ENCODE measurements at places on chromosomes 6 and 20.
A peak's percentile ranks its signal among the peaks of the same experiment; 100 is the strongest.

DNA sequence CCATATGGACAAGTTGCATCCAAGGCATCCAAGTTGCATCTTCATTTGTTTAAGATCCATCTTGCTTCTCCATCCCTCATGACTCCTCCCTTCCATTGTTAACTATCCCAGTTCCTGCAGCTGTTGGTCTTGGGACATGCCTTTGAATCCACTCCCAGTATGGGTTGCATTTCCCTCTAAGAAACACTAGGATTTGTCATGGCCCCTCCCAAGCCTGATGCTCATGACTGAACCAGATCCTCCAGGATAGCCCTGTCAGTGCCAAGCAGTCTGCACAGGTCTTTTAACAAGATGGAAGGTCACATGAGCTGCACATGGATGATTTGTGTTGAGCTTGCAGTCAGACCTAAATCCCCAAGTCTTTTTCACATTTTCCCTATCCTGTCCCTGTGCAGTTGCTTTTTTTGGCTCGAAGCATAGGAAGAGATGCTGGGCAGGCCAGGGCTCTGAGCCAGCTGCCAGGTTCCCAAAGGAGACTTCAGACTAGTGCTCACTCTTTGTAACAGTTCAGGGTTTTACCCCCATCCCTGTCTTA lies 4.2 kb downstream of the PPP2R5D start:
- no peak for DNase-seq

DNA sequence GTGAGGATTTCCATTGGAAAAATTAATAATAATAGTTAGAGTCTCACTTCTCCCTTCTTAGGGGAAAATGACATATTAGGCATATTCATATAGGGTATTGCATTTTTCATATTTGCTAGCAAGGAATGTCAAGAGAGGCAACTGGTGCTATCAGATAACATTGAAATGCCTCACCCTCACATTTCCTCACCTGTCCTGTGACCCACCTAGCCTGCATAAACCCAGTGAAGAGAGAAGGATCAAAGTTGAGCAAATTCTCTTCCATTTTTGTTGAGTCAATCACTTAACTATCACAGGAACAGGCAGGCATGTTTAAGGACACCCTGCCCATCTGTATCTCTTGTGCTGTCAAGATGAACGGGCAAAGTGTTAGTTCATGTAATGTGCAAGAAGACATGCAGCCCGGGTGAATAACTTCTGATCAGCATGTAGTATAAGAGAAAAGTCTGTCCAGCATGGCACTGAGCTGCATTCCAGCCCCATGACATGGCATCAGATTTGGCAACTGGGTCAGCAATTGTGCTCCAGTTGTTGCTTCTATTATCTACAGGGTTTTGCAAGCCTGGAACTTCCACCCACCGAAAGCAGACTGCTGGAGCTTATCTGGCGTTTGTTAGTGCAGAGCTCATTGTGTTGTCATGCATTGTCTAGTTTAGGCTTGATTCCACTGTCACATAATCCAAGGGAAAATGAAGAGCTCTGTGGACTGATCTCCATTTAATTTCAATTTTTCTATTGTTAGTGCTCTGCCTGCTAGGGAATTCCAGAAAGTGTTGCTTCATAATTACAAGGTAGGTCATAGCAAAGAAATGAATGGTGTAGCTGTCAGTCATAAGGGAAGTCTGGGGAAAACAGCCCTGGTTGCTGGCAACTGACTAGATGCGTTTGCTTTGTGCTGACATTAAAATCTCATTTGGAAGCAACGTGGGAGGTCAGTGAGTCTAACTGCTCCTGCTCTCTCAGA lies 138.4 kb upstream of the TNFAIP3 start:
- no peak for DNase-seq

GRCh38 chr6:53944543-53944942 lies 149.7 kb downstream of the LRRC1 start:
- DNase-seq = no peak

DNA sequence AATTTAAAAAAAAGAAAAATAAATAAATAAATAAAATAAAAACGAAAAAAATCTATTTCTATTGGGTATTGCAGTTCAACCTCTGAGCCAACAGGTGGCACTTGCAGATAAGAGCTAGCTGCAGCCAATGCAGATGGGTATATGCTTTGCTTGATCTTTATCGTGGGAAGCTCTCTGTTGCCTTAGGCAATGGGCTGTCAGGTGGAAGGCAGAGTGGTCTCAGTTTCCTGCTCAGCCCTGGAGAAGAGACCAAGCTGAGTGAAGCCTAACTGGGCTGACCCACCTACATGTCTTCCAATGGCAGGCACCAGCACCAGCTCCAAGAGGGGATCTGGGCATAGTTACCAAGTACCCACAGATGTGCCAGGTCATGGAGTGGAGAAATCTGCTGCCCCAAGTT lies 95.0 kb downstream of the AK9 start:
- peak; percentile 4 for DNase-seq

GRCh38 chr20:11820838-11821237 lies 96.9 kb upstream of the BTBD3 start:
- DNase-seq = no peak

- no peak for DNase-seq
Observed at GRCh38 chr20:57141492-57141891, 124.9 kb downstream of the BMP7 start.

DNA sequence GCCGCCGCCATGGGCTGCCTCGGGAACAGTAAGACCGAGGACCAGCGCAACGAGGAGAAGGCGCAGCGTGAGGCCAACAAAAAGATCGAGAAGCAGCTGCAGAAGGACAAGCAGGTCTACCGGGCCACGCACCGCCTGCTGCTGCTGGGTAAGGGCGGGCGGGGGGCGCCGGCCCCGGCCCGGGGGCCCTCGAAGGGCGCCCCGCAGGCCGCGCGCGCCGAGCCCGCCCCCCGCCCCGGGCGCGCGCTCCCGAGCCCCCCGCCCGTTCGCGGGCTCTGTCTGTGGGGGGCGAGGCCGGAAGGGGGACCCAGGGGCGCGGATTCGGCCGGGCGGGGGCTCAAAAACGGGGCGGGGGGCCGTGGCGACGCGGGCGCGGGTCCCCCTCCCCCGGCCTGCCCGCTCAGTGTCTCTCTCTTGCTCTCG lies 39.2 kb downstream of the GNAS start:
- peak; percentile 15 for DNase-seq

DNA sequence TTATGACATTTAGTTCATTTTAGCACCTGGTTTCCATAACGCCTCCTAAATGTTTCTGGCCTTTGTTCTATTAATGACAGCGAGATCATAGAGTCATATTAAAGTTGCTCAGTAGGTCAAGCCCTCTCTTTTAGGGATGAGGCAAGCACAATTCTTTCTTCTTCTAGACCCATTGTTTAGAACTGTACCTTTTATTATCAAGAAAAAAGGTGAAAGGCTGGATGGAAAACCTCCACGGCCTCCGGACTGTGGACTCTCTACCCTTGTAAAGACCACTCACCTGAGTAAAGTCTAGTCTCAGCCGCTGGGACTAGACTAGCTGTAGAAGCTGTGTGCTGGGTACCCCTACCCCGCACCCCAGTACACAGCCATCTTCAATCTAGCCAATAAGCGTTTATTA lies 6.0 kb upstream of the AFDN start:
- no peak for DNase-seq

GRCh38 chr6:17015144-17015543 lies 86.7 kb upstream of the STMND1 start:
- DNase-seq = peak; percentile 81

GRCh38 chr6:6654599-6655575 lies 66.4 kb downstream of the LY86 start:
- peak; percentile 73 for DNase-seq

- no peak for DNase-seq
Observed at GRCh38 chr6:100845676-100846075, 35.5 kb downstream of the ASCC3 start.

DNA sequence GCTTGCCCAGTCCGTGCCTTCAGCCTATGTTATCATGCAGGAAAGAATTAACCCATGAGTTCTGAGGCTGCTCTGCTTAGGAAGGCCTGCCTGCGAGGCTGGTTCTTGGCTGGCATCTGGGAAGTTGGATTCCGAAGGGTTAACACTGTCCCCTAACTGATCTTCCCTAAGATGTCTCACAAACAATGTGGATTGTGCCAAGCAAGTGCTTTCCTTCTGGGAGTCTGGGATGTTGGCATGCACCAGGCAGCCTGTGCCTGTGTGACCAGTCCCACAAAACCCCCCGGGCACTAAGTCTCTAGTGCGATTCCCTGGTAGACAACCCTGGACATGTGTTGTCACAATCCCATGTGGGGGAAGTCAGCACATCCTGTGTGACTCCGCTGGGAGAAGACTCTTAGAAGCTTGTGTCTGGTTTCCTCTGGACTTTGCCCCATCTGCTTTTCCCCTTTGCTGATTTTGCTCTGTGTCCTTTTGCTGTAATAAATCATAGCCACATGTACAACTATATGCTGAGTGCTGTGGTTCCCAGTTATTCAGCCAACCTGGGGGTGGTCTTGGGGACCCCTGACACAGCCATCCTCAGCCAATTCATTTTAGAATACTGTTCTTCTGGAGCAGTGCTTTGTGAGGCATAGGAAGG lies 83.8 kb downstream of the SLC22A23 start:
- no peak for DNase-seq

DNA sequence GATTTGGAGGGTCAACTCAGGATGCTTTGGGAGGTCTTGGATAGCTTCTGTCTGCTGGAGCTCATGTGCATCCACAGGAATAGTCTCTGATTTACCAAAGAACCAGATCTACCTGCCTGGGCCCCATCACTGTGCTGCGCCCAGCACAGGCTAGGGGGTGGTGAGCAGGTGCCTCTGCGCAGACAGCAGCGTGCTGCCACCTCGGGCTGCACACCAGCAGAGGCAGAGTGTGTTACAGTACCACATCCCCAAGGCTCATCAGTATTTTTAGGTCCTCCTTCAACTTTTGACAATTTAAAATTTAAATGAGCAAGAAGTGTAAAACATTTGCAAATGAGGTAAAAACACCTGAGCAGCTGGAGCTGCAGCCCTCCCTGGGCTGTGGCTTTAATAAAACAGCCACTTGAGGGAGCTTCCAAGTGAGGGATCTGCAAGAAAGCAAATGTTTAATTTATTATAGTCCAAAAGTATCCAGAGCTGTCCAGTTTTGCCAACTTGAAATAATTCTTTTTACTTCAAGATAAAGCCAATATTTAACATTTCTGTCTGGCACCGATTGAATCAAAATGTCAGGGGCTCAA lies 324.9 kb downstream of the ZFAND3 start:
- DNase-seq = no peak

DNA sequence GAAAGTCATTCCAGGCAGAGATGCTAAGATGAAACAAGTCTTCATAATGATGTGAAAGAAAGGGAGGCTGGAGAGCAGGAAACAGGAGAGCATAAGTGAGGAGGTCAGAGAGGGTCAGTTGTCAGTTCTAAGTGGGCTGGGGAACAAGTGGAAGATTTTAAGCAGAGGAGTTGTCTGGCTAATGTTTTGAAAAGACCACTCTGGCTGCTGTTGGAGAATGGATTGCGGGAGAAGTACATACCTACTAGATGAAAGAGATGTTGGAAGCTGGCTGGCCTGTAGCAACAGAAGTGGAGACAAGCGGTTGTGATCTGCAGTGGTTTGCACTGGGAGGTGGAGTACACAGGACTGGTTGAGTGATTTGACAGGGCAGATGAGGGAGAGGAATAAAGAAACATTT lies 10.1 kb downstream of the SLC35F1 start:
- DNase-seq = no peak

DNA sequence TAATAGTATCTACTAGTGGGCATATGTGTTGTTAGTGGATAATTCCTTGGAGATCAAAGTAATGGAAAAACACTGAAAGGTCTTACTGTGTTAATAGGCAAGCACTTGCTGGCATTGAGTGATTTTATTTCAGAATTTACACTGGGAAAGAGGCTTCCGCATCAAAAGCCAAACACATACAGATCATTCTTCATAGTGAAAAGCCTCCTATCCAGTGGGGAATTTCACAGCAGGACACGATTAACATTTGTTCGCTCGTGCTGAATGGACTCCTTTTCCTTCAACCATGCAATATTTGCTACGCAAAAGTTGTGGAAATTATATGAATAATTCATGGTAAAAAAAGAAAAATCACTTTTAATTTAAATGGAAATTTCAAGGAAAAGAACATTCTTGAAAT lies 26.4 kb downstream of the GABRR1 start:
- no peak for DNase-seq

DNA sequence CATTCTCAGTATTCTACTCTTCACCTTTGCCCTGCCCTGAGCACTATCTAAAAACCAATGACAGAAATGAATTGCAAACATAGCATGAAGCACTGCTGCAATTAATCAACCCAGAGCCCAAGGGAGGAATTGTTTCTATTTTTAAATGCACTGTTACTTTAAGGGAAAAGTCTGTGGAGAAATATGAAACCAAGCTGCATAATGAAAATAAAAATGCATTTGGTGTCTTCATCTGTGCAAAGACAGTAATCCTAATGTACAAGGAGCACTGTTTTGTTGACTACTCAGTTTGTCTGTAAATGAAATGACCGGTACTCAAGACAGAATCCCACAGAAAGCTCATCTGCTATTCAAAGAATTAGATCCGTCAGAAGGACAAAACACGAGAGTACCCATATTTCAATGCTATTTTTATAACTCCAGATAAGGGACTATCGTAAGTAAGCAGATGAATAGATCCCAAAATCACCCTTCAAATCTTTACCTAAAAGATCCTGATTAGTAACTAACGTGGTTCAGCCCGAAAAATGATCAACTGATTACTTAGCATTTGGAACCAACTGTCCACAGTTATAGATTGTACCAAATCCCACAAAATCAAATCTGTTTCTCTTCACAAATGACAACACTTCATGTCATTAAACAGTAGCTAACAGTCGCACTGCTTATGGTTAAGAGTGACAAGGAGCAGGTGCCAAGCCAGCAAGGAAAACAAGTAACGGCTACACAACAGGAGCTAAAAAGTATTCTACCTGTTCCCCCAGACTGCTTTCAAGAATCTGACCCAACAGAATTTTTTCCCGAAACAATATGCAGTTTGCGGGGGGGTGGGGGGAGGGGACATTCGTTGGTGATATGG lies 2.4 kb downstream of the KIF13A start:
- no peak for DNase-seq

GRCh38 chr6:36120539-36120938 lies 9.8 kb upstream of the MAPK13 start:
- DNase-seq = peak; percentile 69

DNA sequence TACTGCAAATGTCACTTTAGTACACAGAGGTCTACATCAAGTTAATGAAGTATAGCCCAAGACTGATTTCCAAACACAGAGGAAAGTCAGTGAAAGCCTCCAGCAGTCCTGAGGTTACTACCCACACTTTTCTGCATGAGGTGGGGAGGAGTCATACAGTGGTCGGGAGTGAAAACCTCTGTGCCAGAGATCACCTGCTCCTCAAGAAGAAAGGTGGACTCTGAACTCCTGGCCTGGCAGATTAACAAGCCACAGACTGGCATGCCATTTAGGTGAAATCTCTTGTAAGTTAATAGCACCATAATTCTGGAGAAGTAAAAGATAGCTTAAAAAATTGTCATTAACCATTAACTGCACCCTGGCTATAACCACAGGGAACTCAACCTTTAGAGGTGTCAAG lies 125.0 kb upstream of the LAMP5 start:
- no peak for DNase-seq

- DNase-seq = no peak
Observed at GRCh38 chr20:63027221-63027921, 20.6 kb upstream of the BHLHE23 start.

GRCh38 chr6:97110149-97110548 lies 172.9 kb downstream of the MMS22L start:
- DNase-seq = no peak

- DNase-seq = no peak
Observed at GRCh38 chr6:53251033-53251672, 97.6 kb downstream of the ELOVL5 start.

- DNase-seq = no peak
Observed at GRCh38 chr20:19361790-19362189, 149.3 kb downstream of the SLC24A3 start.

All from activated CD4-positive, alpha-beta T cell treated with anti-CD3 and anti-CD28 coated beads, Interleukin-2, Interleukin-4, amounts not matched to agents 100 ng/mL and 50 ng/mL, durations not matched to agents 16 hours and 8 hours (primary cell).